ENCODE measurements at places on chromosomes 2 and 18. TPM values are rescaled to one million over a fixed set of nuclear protein-coding genes. Genes with fewer than 3 reads are reported as not detected.

DNA sequence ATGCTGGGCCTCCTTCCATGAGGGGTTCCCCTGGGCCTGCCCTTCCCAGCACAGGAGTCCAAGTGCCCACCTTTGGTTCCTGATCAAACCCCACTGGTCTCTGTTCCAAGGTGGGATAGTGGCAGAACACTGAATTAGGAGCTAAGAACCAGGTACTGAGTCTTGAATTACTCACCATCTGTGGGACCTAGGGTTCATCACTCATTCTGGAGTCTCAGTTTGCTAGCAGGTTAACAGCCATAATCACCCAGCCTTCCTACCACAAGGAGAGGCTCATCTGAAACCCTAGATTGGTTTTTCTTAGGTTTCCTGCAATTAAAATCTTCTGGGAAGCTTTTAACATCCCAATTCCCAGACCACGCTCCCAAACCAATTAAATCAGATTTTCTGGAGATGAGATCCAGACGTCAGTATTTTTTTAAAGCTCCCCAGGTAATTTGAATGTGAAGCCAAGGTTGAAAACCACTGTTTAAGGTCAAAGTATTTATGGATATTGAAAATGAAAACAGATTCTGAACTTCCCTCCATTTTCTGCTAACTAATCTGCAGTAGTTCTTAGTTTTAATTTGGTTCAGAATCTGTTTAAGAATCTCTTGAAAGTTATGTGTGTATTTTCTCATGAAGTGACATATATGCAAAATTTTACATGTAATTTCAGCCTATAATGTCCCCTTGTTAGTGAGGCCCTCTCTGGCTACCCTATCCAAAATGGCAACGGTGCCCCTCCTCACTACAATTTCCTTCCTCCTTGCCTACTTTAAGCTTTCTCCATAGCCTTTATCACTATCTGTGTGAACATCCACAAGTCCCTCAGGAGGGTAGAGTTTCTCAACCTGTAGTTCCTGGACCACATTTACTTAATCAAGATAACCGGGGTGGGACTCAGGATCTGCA, 166.5 kb upstream of the CXCR4 start:
- no peak for DNase-seq

The OTOS gene
- not detected for total RNA-seq

DNA sequence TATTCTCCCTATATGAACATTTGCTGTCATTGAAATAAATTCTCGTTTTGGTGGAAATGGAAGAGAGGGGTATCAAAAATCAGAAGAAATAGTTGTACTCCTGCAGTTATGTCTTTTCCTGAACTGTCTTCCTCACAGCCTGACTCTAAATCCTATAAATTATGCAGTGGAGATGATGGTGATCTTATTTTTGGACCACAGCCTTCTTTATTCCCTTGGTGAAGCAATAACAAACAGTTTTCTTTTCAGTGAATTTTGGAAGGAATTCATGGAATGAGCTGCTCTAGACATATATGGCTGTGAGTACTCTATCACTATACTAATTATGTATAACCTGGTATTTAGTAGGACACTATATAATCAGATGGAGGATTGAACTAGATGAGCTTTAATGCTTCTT, 1.7 kb upstream of the SLC25A12 start:
- no peak for DNase-seq

GRCh38 chr18:77763530-77764145, 514.0 kb downstream of the GALR1 start:
- DNase-seq, result no peak

DNA sequence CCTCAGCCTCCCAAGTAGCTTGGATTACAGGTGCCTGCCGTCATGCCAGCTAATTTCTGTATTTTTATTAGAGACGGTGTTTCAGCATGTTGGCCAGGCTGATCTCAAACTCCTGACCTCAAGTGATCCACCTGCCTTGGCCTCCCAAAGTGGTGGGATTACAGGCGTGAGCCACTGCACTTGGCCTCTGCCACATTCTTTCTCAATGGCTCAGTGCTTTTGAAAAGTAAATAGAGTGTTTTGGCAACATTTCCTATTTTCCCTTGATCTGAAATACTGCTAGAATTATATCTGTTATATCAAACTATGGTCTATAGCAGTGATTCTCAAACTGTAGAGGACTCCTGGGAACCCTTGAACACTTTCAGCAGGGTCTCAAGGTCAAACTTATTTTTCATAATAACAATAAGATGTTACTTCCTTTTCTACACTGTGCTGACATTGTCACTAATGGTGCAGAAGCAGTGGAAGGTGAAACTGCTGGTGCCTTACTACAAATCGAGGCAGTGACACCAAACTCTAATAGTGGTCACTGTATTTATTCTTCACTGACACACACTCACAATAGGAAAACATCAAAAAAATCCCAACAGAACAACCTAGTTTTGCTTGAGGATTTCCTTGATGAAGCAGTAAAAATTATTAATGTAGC, 10.6 kb downstream of the DAW1 start:
- DNase-seq, result peak; percentile 7

- no peak for DNase-seq
Measured at GRCh38 chr2:101657787-101658186, 39.7 kb upstream of the MAP4K4 start.

- no peak for DNase-seq
Measured at GRCh38 chr2:30359644-30360167, 87.3 kb upstream of the LCLAT1 start.

The ALKAL2 gene
- total RNA-seq, result not detected
